ENCODE measurements at places on chromosomes 16 and 17.

- DNase-seq = no peak
These were observed 11.3 kb upstream of the PITPNM3 start for GRCh38 chr17:6567528-6568183.

- no peak for DNase-seq
These were observed at the start of gene PRSS22 for GRCh38 chr16:2857451-2858244. PRSS22 (minus strand) TSS chr16:2858170; CDS start chr16:2858104, 66 bp downstream.

DNA sequence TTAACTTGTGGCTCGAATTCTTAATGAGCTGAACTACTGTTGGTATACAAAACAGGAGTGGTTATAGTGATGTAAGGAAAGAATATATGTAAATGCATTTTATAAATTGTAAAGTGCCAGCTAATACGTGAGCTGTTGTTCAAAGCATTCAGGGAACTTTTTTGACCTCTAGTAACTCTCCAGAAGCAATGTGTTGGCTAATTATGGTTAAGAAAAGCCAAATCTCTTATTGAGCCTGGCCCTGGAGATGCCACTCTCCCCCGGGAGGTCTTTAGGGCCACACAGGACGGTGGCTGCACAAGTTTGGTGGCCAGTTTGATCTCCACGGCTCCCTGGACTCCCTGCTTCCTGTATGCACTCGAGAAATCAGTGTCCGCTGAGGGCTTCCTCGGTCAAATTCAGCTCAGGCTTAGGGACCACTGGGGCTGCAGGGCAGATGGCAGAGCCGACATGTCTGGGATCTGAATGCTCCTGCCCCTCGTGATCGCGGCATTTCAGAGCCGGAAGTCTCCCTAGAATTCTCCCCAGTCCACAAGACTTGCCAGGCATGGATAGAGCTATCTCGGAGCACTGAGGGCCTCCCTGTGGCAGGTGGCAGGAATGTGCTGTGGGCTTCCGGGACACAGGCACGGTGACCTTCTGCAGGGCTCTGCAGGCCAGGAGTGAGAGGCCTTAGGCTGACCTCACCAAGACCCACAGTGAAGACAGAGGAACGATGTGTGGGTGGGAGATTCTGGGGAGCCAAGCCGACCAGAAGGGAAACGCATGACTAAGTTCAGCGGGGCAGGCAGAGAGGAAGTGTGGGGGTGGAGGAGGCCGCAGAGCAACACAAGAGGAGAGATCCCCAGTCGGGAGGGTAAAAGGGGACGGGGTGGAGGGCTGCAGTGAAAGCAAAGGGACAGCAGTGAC lies 18.6 kb upstream of the PITPNM3 start:
- no peak for DNase-seq

DNA sequence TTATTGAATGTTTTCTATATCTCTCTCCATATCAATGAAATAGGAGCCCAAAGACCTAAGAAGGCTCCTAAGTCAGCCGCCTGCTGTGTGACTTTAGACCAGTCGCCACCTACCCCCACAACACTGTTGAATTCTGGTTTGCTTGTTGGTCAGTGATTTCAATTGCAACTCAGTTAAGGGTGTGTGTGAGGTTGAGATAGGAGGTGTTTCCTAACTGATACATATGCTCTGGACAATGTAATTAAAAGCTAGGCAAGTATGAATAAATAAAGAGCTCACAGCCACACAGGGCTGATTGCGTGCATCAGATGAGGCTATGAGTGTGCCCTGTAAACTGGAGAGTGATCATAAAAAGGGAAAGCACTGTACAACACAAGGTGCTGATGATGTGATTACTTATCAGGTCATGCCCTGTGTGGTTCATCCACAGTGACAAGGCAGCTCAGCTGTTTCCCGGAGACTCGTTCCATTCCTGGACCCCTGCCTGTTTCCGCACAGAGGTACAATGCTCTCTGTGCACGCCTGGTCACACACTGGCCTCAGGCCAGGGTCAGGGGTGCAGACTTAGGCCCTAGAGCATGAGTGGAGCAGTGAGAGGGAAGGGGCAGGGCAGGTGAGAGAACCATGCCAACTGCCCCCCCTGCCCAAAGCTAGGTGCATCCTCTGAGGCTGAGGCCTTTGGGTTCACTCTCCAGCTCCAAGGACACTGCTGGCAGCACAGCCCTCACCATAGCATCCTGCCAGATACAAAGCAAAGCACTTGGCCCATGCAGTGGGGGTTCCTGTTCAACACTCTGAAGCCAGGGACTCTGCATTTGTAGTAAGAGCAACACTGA lies 3.3 kb upstream of the KRT35 start:
- peak; percentile 55 for DNase-seq

GRCh38 chr16:85777583-85778310 lies 21.6 kb downstream of the EMC8 start:
- no peak for DNase-seq

- peak; percentile 14 for DNase-seq
These were observed 1.4 kb upstream of the KRT19 start for GRCh38 chr17:41529491-41529915.

DNA sequence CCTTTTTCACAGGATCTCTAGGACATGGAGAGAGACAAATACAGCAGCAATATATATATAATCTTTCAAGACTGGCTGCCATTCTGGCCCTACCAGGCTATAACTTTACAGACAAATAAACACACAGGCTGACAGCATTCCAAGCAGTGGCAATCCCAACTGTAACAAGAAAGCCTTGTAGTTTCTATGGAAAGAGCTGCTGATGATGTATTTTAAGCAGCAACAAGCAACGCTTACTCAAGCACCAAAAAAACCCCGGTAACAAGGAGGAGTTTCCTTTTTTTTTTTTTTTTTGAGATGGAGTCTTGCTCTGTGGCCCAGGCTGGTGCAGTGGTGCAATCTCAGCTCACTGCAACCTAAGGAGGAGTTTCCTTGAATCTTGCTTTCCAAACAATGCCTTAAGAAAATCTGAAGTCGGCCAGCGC lies 23.2 kb downstream of the LSM12 start:
- DNase-seq = no peak

GRCh38 chr16:65106757-65107156 lies 15.1 kb downstream of the CDH11 start:
- no peak for DNase-seq

DNA sequence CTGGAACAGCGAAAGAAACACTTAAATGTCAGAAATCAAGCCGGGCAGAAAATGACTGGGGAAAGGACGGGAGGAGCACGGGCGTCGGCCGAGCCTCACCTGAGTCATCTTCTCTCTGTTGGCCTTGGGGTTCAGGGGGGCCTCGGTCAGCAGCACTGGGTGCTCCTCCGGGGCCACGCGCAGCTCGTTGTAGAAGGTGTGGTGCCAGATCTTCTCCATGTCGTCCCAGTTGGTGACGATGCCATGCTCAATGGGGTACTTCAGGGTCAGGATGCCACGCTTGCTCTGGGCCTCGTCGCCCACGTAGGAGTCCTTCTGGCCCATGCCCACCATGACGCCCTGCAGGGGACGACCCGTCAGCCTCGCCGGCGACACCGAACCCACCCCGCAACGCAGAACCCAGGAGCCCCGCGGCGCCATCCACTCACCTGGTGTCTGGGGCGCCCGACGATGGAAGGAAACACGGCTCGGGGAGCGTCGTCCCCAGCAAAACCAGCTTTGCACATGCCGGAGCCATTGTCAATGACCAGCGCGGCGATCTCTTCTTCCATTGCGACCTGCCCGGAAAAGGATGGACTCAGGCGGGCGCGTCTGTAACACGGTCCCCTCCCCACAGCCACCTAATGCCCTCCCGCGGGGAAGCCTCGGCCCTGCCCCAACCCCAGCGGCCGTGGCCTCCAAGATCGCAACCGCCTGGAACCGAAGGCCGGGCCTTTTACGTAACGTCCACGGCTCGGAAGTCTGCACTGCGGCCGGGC lies 616 bp downstream of the ACTG1 start:
- peak; percentile 25 for DNase-seq

DNA sequence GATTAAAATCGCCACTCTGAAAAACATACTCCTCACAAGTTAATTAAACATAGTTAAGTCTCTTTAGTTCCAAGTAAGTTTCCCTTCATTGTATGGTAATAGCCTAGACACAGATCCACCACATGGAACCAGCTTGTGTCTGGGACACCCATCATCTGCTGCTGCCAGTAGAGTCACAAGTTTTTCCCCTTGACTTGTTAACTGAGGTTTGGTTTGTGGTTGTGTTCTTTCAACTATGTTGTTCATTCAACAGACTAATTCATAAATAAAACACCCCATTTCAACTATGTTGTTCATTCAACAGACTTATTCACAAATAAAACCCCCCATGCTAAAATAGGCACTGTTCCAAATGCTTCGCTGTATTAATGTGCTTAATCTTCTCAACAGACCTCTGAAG lies 24.4 kb downstream of the YWHAE start:
- DNase-seq = no peak

GRCh38 chr16:5762362-5762761 lies 664.8 kb upstream of the EEF2KMT start:
- no peak for DNase-seq

DNA sequence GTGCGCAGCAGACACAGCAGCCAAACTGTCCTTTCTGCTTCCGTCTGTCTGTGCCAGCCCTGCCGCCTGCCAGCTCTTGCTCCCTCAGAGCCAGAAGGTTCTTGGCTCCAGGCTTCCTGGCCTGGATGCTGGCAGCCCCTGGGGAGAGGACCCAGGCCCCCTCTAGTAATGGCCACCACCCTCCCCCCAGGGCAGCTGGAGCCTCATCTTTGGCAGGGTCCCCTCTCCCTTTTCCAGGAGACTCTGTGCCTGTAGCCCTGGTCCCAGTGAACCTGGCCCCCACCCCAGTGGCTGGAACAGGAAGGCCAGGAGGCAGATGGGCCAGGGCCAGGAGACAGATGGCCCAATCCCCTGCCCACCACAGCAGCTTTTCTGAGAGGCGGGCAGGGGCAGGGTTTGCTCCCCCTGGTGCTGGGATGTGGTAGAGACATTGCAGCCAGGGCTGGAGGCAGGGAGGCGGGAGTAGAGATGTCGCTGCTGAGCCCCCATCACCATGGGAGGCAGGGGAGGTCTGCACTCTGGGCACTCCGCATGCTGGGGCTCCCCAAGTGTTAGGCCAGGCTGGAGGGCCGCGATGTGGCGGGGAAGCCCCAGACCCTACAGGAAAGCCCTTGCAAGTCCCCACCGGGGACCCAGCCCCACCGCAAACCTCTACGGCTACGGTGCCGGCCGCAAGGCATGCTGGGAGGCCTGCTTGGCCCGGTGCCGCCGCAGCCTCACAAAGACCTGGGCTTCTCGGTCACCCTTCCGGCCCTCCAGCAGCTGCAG lies 16.7 kb downstream of the UNC13D start:
- peak; percentile 56 for DNase-seq

DNA sequence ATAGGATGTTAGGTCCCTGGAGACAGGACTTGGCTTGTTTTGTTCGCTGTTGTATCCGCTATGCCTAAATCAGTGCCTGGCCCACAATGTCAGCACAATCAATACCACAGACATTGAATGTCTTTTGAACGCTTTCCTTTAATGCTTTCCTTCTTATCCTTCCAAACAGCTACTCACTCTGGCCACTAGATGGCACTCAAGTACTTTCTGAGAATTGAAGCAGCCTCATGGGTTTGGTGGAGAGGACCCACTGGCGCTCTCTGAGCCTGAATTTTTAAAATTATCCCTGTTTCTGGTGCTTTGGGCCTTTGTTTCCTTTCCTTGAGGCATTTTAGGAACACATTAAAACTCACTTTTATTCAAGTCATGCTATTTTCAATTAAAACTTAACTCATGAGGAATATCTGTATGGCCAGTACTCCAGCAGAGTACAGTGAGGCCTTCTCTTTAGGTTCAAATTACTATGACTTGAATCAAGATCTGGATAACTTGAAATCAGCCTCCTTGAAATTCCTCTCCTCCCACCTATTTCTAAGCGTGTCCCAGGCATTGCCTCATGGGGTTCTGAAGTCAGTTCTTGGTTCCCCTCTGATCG lies 3.2 kb upstream of the NLRP1 start:
- DNase-seq = peak; percentile 79

GRCh38 chr16:29742683-29743275 lies 3.0 kb downstream of the C16orf54 start:
- DNase-seq = no peak

DNA sequence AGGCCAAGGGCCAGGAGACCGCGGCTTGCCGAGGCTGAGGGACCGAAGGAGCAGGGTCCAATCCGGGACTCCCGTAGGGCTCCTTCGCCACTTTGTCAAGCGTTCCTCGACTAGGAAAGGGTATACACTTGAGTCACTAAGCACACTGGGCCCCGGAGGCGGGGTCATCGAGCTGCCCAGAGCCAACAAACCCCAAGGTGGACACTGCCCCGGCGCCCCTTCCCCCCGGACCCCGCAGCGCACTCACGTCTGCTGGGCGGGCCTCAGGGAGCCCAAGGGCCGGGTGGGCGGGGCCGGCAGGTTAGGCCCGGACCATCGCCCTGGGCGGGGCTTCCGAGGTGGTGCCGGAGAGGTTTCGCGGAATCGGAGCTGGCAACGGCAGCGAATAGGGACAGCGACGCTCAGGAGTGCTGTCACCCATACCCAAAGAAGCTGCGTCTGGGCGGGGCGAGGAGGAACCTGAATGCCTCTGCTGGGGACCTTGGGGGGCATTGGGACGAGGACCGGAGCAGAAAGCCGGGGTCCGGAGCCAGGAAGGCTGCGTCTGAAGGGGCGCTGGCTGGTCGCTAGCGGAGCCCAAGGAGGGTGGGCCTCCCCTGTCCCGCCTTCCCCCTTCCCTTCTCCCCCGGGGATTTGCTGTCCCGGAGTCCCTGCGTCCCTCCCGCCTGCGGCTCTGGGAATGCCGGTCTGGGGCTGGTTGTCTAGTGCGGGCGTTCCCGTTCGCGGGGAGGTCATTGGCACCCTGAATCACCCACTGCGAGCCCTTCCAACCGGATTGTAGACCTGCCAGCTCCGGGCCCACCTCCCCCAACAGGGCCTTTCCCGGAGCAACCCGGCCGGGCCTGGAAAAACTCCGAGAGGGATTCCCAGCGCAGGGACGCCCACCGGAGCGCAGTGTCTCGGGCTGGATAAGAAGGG lies 118.2 kb upstream of the SMURF2 start:
- peak; percentile 52 for DNase-seq

GRCh38 chr17:59381716-59382570 lies 50.5 kb downstream of the YPEL2 start:
- DNase-seq = no peak

DNA sequence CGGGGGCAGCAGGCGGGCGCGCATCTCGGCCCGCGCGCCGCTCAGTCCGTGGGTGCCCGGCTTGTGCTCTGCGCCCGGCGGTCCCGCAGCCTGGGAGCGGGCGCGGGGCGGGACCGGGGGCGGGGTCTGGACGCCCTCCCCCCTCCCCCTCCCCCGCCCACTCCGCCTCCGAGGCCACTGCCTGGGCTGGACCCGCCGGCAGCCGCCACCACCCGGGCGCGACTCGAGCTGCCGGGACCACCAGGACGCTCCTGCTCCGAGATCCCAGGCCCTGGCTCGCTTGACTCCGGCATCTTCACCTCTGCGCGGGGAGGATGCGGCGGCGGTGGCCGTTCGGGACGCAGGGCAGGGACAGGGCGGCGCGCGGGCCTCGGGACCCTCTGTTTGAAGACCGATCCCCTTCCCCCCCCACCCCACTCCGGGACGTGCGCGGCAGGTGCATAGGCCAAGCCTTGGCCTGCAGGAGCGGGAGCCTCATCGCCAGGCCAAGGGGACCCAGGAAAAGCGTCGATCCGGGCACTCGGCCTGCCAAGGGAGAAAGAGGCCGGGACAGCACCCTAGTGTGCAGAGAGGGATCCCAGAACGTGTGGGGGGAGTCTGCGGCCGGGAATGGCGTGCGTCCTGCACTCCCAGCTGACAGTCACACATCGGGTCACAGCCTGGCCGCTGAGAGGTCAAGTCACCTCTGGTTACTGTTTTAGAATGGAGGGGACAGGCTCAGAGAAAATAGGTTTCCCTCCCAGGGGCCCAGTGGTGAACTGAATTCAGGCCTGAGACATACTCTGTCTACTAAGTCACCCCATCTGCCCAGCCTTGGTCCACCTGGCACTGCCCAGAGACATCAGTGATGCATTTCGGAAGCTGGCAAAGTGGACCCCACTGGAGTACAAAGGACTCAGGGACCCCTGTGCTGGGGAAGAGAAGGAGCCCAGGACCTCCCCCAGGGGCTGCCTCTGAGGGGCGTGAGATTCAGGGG lies at the start of gene HS3ST6:
TSS of gene HS3ST6 (minus strand) at position 65 of the 976 bp plus-strand sequence. CDS start 92 bp downstream, outside the sequence.
- no peak for DNase-seq
